Colonic mucosa (tissue), 4 donors: ENCODE measurements at places on chromosomes 2 and 18. TPM values are rescaled to one million over a fixed set of nuclear protein-coding genes. Genes with fewer than 3 reads are reported as not detected.

- DNase-seq, result no peak
These were observed 14.4 kb downstream of the HOXD3 start for GRCh38 chr2:176171351-176172006.

DNA sequence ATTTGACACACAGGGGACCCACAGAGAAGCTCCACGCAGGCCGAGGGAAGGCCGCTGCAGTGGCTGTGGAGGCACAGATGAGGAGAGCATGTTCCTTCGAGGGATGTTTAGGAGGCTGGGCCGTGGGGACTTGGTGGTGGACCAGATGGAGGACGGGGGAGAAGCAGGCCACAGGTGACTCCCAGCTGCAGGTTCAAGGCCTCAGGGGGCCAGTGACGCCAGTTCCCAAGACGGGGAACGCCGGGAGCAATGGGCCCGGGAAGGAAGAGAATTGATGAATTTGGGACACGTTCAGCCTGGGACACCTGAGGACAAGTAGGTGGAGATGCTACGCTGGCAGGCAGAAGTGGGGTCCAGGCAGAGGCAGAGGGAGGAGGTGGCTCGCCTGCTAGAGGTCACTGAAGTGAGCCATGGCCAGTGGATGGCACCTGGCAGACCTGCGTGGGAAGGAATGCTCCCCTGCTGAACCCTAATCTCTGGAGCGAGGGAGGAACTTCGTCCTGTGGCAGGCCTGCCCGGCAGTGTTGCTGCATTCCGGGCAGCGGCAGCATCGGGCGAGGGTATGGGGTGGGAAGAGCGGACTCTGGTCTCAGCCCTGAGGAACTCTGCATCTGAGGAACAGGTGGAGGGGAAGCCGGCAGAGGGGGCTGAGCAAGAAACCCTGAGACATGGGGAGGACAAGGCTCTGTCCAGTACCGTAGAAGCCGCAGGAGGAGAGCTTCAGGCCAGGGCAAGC, 25.2 kb upstream of the HPCAL1 start:
- no peak for DNase-seq

- DNase-seq, result no peak
These were observed 14.6 kb downstream of the ITGA4 start for GRCh38 chr2:181471783-181472182.

- DNase-seq, result no peak
These were observed 67.6 kb upstream of the MCFD2 start for GRCh38 chr2:46983065-46983801.

- DNase-seq, result no peak
These were observed 1208.4 kb downstream of the DPP10 start for GRCh38 chr2:115650827-115651226.

DNA sequence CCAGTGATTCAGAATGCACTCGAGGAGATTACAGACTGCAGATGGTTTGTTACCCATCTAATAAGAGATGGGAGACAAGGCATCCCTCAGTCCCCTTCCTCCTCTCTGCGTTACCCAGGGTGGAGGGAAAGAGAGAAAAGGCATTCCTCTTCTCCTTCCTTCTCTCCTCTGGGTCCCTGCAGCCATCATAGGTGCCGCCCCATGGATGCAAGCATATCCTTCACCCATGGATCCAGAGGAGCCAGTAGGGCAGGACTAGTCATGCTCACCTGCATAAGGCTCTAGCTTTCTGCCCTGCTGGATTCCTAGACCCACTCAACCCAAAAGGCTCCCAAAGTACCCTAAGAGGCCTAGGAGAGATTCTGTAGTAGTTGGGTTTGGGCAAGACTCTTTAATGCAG, 20.4 kb downstream of the CMPK2 start:
- DNase-seq, result no peak

- no peak for DNase-seq
These were observed 17.5 kb upstream of the ARHGEF4 start for GRCh38 chr2:130819226-130819607.

The CSRNP3 gene
- 1.5 TPM for total RNA-seq
